Gastroesophageal sphincter (tissue), 4 donors: ENCODE measurements at places on chromosomes 3 and 15.

DNA sequence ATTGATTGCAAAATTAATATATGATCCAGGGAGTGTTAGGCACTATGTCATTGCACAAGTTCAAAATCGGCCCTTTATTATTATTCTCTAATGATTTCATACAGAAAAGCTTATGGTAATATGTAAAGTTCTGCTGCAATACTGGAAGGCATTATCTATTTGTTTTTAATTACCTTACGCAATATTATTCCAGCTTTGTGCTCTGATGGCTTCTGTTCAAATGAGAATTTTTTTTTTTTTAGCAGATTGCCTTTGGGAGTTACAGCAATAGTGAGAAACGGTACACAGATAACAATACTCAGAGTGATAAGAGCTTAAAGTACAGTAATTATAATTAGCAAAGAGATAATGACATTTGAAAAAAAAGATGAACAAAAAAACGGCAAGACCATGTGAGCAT lies 602.2 kb upstream of the ALCAM start:
- ATAC-seq, result no peak

DNA sequence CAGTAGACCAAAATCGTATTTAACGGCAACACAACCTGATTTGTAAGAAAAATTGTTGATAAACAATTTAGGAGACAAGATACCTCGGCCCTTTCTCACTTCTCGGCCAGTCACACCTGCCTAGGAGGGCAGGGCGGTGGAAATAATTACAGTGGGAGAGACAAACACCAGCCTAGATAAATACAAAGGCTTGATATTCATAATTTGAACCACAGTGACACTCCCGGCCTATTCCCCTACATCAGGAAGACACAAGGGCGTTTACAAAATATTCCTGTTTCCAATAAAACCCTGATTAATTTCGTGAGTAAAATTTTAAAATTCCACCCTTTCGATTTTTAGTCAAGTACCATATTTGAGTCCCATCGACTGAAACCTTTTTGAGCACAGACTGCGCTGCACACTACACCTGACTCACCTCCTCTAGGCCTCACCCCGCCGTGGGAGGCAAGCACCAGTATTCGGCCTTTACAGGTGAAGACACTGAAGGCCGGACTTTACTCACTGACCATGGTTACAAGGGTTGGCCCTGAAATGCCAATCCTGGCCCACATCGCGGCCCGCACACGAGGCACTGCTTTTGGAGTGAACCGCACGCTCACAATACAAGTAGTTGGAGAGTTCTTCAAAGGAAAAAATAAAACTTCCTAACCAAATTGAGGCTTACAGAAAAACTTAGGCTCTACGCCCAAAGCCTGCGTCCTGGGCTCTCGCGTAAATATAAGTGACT lies 794 bp downstream of the ARPP19 start:
- peak; percentile 1 for ATAC-seq

DNA sequence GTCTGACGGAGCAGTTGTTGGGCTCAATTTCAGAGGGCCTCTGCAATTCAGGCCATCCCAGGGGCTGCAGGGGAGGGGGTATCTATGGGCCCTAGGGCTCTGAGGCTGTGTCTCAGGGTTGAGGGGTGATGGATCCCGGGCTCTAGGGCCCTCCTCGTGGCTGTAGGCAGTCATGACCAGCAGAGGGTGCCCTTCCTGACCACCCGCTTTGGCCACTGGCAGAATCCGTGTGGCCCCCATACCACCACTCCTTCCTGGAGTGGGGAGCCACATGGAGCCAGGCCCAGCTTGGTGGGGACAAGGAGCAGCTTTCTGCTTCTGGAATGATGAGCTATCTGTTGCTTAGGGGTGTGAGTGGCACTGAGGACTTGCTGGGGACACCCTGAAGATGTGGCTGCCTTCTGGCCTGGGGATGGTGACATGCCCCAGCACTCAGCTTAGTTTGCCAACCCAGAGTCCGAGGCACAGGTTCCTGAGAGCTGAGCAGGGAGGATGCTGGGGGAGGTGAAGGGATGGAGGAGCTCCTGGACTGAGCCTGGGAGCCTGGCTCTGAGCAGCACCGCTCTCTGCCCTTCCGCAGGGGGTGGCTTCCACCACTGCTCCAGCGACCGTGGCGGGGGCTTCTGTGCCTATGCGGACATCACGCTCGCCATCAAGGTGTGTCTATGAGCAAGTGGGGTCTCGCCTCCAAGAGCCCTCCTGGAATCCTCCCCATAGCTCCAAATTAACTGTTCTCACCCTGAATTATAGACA lies 20.2 kb downstream of the HDAC11 start:
- no peak for ATAC-seq

DNA sequence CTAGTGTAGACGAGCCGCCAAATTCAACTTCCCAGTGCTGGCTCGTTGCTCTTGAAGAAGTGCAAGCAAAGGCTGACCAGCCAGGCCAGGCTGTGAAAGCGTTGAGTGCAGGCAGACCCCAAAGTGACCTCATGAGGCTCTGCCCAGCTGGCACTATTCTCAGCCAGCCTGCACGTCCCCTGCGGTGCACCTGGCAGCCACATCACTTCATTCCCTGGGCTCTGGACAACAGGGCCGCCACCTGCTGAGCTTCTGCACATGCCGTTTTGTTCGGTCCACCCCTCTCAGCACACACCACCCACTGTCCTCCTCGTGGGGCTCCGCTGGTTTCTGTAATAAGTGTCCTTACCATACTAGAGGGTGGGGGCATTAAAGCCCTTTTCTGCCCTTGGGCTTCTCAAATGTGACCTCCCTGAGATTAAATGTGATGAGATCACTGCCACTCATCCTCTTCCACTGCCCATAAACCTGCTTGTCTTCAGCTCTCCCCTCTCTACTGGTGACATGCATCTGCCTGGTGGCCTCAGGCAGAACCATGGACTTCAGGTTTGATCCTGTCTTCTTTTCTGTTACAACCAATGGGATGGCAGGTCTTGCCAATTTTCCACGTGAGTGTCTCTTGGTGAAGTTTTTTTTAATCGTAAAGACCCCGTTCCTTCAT lies 6.1 kb downstream of the RASGRF1 start:
- ATAC-seq, result no peak

DNA sequence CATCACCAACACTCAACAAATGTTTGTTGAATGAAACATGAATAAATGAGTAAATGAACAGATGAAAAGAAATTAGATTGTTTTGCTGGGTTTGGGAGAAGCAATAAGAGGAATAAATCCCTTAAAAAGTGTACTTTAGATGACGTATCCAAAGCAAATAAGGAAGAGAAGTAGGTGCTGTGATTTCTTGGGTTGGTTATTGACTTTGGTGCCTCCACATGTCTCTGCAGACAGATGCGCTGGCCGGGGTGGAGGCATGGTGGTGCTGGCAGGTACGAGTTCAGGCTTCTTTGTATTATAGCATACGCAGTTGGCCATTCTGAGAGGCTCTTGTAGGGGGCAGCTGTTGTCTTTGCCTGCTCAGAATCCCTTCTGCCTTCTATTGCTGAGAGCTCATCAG lies 178.9 kb downstream of the POLR2M start:
- ATAC-seq, result no peak

GRCh38 chr3:24352893-24353553 lies 141.6 kb downstream of the THRB start:
- ATAC-seq, result no peak

GRCh38 chr3:139310474-139310933 lies 33.3 kb upstream of the MRPS22 start:
- ATAC-seq, result no peak

- ATAC-seq, result no peak
Observed at GRCh38 chr3:14407203-14407602, 4.8 kb downstream of the SLC6A6 start.

- no peak for ATAC-seq
Observed at GRCh38 chr3:133662278-133662651, 524 bp upstream of the TOPBP1 start.

DNA sequence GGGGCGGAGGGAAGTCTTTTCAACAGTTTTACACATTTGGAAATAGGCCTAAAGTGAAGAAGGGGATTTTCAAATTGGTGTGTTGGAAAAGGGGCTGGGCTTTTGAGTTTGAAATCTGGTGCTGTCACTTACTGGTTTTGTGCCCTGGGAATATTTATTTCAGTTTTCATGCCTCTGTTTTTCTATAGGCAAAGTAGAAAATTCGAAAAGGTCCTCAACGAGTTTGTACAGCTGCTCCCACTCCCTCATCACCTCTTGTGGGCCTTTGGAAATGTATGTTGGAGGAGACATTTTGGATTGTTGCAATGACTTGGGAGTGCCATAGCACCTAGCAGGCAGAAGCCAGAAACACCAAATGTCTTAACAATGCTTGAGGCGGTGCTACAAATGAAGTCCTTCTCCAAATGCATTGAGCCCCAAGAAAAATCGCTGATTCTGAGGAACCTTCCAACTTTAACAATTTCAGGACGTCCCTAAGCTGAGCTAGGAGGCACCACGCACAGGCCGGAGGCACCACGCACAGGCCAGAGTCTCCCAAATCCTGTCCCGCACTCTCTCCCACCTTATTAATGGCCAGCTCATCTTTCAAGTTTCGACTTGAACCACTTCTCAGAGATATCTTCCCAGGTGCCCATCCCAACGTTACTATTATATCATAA lies 639 bp upstream of the POLR2M start:
- peak; percentile 2 for ATAC-seq

- no peak for ATAC-seq
Observed at GRCh38 chr3:100966807-100967206, 26.4 kb downstream of the ABI3BP start.

DNA sequence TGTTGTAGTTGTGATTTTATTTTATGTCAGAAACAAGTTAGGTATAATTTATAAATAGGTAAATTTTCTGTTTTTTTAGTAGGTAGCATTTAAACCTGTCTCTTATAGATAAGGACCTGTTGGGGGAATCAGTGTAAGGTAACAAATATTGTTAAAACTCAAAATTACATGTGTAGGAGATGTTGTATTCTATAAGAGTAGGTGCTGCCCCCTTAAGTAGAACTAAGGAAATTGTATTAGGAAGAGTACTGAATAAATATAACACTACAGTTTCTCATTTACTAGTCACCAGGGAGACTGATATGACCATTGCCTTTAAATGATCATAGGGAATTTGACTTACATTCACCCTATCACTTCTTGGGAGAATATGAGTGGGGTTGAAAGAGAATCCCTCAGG lies 31.2 kb downstream of the SLC25A36 start:
- ATAC-seq, result no peak

- ATAC-seq, result no peak
Observed at GRCh38 chr3:197426121-197426566, 127.7 kb upstream of the DLG1 start.

DNA sequence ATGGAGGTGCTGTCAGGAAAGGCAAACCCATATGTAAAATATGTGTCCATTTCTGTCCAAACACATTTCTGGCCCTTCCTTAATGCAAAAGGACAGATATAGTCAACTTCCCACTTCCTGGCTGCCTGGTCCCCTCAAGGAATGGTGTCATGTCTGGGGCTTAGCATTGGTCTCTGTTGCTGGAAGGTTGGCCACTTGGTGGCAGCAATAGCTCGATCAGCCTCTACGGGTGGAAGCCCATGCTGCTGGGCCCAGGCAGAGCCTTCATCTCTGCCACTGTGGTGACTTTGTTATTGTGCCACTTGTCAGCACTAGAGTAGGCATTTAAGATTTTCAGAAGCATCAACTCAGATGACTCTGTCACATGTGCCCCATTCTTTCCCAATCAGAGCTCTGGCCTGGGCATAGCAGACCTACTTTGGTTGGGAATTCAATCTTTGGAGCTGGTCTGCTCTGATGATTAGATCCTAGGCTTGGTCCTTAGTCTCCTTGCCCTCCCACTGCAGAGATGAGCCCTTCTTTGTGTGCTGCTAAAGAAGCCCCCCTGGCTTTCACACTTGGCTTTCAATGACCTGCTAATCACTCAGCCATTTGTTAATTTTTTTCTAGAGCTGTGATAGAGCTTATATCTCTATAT lies 51.0 kb upstream of the SPSB4 start:
- no peak for ATAC-seq

DNA sequence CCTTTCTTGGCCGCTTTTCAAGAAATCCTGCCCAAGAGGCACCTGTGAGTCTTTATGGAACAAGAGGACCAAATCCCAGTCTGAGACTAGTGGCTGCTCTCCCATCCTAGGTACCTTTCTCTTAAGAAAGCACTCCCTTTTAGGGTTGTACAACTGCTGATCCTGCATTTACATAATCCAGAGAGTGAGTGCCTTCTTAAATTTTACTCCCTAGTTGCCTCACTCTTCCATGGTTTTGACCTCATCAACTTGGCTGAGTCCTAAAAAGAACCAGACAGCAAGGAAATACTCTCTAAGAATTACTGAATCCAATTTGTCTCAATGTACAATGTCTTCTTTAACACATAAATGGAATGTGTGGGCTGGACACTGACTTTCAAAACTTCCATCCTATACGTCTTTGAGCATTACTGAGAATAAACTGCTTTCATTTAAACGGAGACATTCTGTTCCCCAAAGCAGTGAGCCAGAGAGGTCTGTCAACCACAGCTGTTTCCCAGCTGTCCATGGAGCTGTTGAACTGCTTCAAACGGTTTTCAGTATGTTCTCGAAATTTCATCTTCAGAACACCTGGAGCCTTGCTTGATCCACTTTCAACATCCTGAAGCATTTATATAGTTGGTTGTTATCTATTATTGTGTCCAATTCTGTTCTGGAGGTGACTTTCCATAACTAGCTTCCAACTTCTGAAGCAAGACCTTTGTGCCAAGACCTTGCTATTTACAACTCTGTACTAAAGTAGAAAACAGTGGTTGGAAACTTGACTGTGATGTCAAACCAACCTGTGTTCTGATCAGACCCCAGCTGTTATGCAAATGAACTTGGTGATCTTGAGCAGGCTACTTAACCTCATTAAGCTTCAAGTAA lies 179.1 kb downstream of the SLC9A9 start:
- ATAC-seq, result peak; percentile 43

GRCh38 chr15:69748131-69748530 lies 295.5 kb downstream of the RPLP1 start:
- ATAC-seq, result no peak
